CD4-positive, alpha-beta T cell treated with Interferon alpha-2 for 1 hour (primary cell): ENCODE measurements at places on chromosomes 13 and 19.

- no peak for DNase-seq
Observed at GRCh38 chr13:46622630-46623256, 69.8 kb downstream of the LRCH1 start.

- DNase-seq = no peak
Observed at GRCh38 chr13:113152691-113152983, 5.8 kb upstream of the PROZ start.

GRCh38 chr19:19120308-19121231 lies 17.7 kb downstream of the TMEM161A start:
- DNase-seq = no peak

DNA sequence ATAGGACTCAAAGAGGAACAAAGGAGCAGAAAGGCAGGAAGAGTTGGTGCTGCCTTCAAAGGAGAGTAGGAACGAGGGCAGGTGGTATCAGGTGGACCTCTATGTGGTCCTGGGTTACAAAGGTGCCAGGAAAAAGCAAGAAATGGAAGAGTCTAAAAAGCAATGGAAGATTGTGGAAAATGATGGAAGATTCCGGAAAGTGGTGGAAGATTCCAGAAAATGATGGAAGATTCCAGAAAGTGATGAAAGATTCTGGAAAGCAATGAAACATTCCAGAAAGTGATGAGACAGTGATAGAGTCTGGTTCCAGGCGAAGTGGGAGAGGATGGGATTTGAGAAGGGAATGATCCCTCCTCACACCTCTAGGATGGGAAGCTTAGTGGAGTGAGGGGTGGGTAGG lies 55.3 kb downstream of the ZNF557 start:
- DNase-seq = no peak

DNA sequence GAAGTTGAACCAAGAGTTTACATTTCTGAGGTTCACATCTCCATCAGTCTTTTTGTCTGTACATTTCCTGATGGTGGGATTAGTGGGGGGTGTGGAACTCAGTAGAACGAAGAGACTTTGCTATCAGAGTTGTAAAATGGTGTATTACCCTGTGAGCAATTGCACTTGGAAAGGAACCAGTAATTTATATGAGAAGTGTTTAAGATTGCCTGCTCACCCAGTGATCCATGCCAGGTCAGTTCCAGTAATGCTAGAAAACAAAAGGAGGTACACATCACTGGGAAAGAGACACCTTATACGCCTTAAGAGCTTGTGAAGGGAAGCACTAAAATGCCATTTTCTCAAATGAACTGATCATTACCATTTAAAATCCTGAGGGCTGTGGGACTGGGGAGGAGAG lies 7.5 kb upstream of the DACH1 start:
- no peak for DNase-seq

GRCh38 chr19:3698974-3699740 lies 1.1 kb downstream of the PIP5K1C start:
- DNase-seq = no peak

GRCh38 chr19:55632463-55632834 lies 8.1 kb upstream of the ZNF784 start:
- peak; percentile 90 for DNase-seq

- no peak for DNase-seq
Observed at GRCh38 chr13:100458673-100459072, 129.9 kb downstream of the GGACT start.

GRCh38 chr13:109162248-109163036 lies 533.0 kb downstream of the MYO16 start:
- peak; percentile 64 for DNase-seq

- no peak for DNase-seq
Observed at GRCh38 chr13:106565127-106565775, 2.7 kb downstream of the ARGLU1 start.
